K562 (cell line): ENCODE measurements at places on chromosomes 4 and X. TPM values are rescaled to one million over a fixed set of nuclear protein-coding genes. Genes with fewer than 3 reads are reported as not detected.

Gene SLC9B1
- 0.42 and 0.78 TPM in 2 replicates for total RNA-seq

Gene MMRN1
- total RNA-seq, result 0.02 and 0.04 TPM in 2 replicates

Gene LINC00632
- total RNA-seq, result 0.20 and 0.47 TPM in 2 replicates

Gene ZAR1
- total RNA-seq, result 0.84 and 0.94 TPM in 2 replicates
